ENCODE measurements at places on chromosomes 16 and 17.

DNA sequence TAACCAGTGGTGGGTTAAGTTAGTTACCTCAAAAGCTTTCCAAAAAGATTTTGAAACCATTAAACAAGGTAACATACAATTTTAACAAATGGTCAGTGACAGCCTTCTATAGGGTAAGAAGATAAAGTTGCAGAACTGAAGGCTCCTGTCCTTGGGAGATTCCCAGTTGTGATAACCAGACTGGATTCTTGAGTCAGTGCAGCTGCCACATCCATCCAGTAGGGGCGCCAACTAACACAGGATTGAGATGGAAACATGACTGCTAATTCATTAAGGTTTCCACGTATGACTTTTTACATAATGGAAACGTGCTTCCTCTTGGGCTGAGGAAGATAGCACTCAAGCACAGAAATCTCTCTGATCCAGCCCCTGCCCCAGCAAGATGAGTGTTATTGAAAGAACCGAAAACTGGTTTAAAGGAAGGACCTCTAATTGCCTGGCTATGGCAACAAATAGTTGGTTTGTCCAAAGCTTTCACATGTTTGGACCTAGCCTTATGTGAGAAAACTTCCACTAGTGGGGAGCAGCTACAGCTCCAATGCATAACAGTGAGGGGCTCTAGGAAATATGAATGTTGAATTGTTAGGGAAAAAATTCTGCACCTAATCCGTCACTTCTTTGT, 269.8 kb upstream of the MYOCD start:
- no peaks in the 10 kb centered on the region for H3K27me3 ChIP-seq
- DNase-seq: peak; percentile 3
- no peak overlapping the region for H3K27ac ChIP-seq
- no peaks in the 10 kb centered on the region for H3K36me3 ChIP-seq
- H3K4me3 ChIP-seq: no peak overlapping the region
- H3K4me1 ChIP-seq: no peaks in the 10 kb centered on the region

GRCh38 chr16:28193530-28194423, 18.0 kb downstream of the XPO6 start:
- no peak overlapping the region for H3K27ac ChIP-seq
- no peaks in the 10 kb centered on the region for H3K4me1 ChIP-seq
- no peak overlapping the region for H3K4me3 ChIP-seq
- DNase-seq: no peak
- H3K36me3 ChIP-seq: peaks cover 2% of the 10 kb centered on the region
- H3K27me3 ChIP-seq: no peaks in the 10 kb centered on the region

GRCh38 chr17:51725185-51725584, 433.3 kb downstream of the CA10 start:
- H3K4me1 ChIP-seq: no peaks in the 10 kb centered on the region
- no peak overlapping the region for H3K4me3 ChIP-seq
- no peaks in the 10 kb centered on the region for H3K27me3 ChIP-seq
- DNase-seq: no peak
- no peak overlapping the region for H3K27ac ChIP-seq

- peaks cover 8% of the 10 kb centered on the region for H3K4me1 ChIP-seq
- no peaks in the 10 kb centered on the region for H3K27me3 ChIP-seq
Observed at GRCh38 chr17:55705847-55706246, 16.8 kb downstream of the TMEM100 start.

- H3K4me1 ChIP-seq: peaks cover 22% of the 10 kb centered on the region
- peak within 1 kb of the TSS; percentile 71 for H3K4me3 ChIP-seq
- DNase-seq: no peak
- peaks cover 17% of the 10 kb centered on the region for H3K27me3 ChIP-seq
Observed at GRCh38 chr16:68644715-68645493, at the start of gene CDH3. CDH3 (plus strand) TSS chr16:68645310; CDS start chr16:68645380, 70 bp downstream.

DNA sequence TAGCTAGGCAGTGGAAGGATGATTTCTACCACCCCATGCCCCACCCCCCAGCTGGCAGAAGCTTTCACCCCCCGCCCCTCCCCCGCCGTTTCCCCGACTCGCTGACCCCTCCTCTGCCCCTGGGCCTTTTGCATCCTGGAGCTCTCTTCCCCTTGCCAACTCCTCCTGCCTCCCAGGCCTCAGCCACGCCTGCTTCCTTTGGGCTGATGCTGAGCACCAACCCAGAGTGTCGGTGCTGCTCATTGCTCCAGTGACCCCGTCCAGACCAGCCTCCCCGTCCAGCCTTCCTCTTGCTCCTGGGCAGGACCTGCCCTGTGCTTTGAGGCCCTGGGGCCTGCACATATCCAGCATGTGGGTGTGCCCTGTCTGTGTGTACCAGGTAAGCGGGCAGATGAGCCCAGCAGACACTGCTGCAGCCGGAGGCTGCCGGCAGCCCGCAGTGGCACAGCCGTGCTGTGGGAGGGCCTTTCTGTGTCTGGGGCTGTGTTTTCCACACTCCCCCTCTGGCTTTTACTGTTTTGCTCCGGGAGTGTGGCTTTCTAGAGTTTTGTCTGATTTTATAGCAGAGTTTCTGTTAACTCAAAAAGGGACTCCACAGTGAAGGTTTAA, 72.9 kb downstream of the JPH3 start:
- H3K4me3 ChIP-seq: no peak overlapping the region
- no peaks in the 10 kb centered on the region for H3K27me3 ChIP-seq
- H3K4me1 ChIP-seq: peaks cover 8% of the 10 kb centered on the region
- DNase-seq: no peak
- H3K27ac ChIP-seq: no peak overlapping the region

DNA sequence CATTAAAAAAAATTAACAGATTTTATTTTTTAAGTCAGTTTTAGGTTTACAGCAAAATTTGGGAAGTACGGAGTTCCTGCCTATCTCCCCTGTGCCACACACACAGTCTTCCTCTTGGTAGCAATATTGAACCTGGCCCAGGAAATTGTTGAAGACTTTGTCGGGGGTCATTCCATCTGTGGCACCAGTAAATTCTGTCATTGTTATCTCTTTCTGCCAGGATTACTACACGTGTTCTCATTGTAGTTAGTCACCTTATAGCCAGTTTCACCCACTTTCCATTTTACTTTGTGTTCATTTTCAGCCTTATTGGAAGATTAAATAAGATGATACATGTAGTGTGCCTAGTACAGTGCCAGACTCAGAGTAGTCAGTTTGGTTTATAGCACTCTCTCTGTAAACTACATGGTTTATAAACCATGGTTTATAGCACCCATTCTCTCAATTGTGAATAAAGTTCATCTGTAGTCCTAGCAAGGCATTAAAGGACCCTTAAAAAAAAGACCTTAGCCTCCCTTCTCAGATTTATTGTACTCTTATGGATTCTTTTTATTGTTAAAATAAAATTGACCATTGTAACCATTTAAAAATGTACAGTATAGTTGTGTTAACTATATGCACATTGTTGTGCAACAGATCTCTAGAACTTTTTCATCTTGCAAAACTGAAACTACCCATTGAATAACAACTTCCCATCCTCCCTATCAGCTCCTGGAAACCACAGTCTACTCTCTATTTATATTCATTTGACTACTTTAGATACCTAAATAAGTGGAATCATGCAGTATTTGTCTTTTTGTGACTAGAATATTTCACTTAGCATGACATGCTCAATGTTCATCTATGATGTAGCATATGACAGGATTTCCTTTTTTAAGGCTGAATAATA, 36.1 kb downstream of the NLK start:
- no peaks in the 10 kb centered on the region for H3K36me3 ChIP-seq
- no peak for DNase-seq
- no peak overlapping the region for H3K4me3 ChIP-seq
- H3K27ac ChIP-seq: no peak overlapping the region
- no peaks in the 10 kb centered on the region for H3K4me1 ChIP-seq

- no peak overlapping the region for H3K27ac ChIP-seq
- no peak overlapping the region for H3K4me3 ChIP-seq
- no peaks in the 10 kb centered on the region for H3K4me1 ChIP-seq
- no peak for DNase-seq
- H3K36me3 ChIP-seq: no peaks in the 10 kb centered on the region
Observed at GRCh38 chr17:32664936-32665583, 178.3 kb downstream of the CDK5R1 start.

DNA sequence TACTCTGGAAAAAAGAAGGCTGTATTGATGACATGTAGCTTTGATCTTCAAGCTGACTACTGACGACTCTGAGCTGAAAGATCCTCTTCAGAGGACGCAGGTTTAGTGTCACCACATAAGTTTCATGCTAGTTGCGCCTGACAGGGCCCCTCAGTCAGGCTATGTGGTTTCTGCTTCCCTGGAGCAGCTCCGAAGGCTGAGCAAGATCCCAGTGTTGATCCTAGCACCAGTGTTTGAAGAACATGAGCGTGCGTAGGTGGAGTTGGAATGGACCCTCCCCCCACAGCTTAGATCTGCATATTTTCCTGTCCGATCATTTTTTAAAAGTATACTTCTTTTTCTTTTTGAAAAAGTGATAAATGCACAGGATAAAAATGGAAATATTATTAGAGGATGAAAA, 17.3 kb downstream of the BANP start:
- H3K4me3 ChIP-seq: no peak overlapping the region
- H3K27me3 ChIP-seq: no peaks in the 10 kb centered on the region
- no peak overlapping the region for H3K27ac ChIP-seq
- H3K36me3 ChIP-seq: peaks cover 2% of the 10 kb centered on the region

- H3K36me3 ChIP-seq: no peaks in the 10 kb centered on the region
- no peaks in the 10 kb centered on the region for H3K27me3 ChIP-seq
- peaks cover 19% of the 10 kb centered on the region for H3K4me1 ChIP-seq
- no peak overlapping the region for H3K4me3 ChIP-seq
- DNase-seq: no peak
Observed at GRCh38 chr17:21395764-21396163, 19.6 kb downstream of the KCNJ12 start.

DNA sequence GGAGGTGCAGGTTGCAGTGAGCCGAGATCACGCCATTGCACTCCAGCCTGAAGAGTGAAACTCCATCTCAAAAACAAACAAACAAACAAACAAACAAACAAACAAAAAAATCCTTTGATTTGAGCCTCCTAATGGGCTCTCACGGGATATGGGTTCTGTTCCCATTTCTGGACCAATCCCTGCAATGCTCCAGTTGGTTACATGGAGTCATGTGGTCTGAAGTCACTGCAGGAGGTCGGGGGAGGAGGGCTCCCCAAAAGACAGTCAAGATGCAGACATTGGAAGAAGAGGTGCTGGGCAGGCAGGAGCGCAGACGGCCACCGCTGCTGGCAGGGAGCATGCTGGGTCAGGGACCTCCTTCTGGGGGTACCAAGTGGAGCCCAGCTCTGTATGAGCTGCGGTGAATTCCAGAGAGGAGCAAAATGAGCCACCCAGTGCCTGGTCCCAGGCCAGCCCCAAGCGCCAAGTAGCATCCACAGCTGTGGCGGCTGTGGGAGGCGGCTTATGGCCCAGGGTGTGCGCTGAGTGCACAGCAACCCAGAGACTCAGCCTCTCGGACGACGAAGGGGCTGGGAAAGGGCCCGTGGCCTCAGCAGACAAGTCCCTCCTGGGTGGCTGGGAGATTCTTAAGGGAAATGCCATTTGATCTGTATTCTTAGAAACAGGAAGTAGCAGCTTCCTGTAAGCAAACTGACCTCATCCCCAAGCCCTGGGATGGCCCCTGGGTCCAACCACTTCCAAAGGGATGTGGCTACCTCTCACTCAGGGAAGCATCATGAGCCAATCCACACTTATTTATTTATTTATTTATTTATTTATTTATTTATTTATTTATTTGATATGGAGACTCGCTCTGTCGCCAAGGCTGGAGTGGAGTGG, 19.6 kb upstream of the ATP2A3 start:
- peaks cover 5% of the 10 kb centered on the region for H3K4me1 ChIP-seq
- no peaks in the 10 kb centered on the region for H3K36me3 ChIP-seq
- DNase-seq: no peak
- H3K4me3 ChIP-seq: no peak overlapping the region

- H3K4me1 ChIP-seq: peaks cover 2% of the 10 kb centered on the region
- DNase-seq: no peak
- H3K4me3 ChIP-seq: no peak overlapping the region
- H3K27me3 ChIP-seq: no peaks in the 10 kb centered on the region
- no peaks in the 10 kb centered on the region for H3K36me3 ChIP-seq
Observed at GRCh38 chr16:78633551-78633950, 534.1 kb downstream of the WWOX start.

DNA sequence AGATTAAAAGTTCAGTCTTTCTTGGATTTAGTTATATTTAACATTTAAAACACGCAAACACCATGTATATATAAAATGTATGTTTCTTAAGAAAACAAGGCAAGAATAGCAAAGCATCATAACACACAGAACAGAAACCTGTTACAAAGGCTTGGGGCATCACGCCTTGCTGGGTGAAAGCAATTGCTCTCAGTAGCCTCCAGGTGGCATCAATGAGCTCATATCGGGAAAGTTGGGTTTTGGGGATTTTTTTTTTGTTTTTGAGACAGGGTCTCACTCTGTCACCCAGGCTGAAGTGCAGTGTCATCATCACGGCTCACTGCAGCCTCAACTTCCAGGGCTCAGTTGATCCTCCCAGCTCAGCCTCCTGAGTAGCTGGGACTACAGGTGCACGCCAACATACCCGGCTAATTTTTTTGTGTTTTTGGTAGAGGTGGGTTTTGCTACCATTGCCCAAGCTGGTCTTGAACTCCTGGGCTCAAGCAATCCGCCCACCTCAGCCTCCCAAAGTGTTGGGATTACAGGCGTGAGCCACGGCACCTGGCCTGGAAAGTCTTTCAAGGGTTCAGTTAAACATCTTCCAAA, 56.9 kb downstream of the CYB5D2 start:
- H3K4me1 ChIP-seq: no peaks in the 10 kb centered on the region
- DNase-seq: peak; percentile 39
- no peaks in the 10 kb centered on the region for H3K27me3 ChIP-seq
- H3K4me3 ChIP-seq: no peak overlapping the region

GRCh38 chr17:58377661-58378060, 25.7 kb upstream of the SUPT4H1 start:
- H3K4me1 ChIP-seq: no peaks in the 10 kb centered on the region
- no peaks in the 10 kb centered on the region for H3K36me3 ChIP-seq
- no peak overlapping the region for H3K27ac ChIP-seq
- no peaks in the 10 kb centered on the region for H3K27me3 ChIP-seq
- DNase-seq: no peak
- no peak overlapping the region for H3K4me3 ChIP-seq

DNA sequence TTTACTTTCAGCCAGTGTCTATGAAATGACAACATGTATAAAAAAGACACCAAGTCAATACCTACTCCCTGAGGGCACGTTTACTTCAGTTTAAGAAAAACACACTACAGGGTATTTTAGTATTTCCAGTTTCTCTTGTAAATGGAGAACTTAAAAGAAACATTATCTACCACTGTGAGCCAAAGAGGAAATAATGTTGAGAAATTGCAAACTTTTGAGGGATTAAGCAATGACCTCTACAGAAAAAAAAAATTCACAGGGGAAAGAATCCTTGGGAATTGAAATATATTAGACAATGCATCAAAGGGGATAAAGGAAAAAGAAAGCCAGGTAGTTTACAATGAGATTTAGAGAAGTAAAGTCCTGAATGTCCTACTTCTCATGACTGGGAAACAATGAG, 126.0 kb downstream of the KCNJ2 start:
- H3K4me3 ChIP-seq: no peak overlapping the region
- no peaks in the 10 kb centered on the region for H3K36me3 ChIP-seq
- H3K27me3 ChIP-seq: no peaks in the 10 kb centered on the region
- no peak for DNase-seq
- H3K4me1 ChIP-seq: no peaks in the 10 kb centered on the region
- H3K27ac ChIP-seq: no peak overlapping the region

- H3K27me3 ChIP-seq: no peaks in the 10 kb centered on the region
- H3K27ac ChIP-seq: no peak overlapping the region
- DNase-seq: no peak
Observed at GRCh38 chr16:31350275-31351005, 4.5 kb upstream of the ITGAX start.

All from neuronal stem cell (in vitro differentiated cells).